ENCODE measurements at places on chromosomes 4 and X. TPM values are rescaled to one million over a fixed set of nuclear protein-coding genes. Genes with fewer than 3 reads are reported as not detected.

Gene SSX4B
- not detected for polyA plus RNA-seq

DNA sequence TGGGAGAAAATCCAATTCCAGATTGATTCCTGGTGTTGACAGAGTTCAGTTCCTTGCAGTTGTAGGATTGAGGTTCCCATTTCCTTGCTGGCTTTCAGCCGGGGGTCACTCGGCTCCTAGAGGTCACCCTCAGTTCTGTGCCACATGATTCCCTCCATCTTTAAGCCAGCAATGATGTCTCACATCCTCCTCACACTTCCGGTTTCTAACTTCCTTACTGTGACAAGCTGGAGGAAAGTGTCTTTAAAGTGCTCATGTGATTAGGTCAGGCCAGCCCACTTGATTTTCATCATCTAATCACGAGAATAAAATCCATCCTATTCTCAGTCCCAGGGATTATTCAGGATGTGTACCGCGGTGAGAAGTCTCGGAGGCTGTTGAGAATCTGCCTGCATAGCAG is 19.4 kb upstream of the SMIM31 start:
- DNase-seq: no peak

DNA sequence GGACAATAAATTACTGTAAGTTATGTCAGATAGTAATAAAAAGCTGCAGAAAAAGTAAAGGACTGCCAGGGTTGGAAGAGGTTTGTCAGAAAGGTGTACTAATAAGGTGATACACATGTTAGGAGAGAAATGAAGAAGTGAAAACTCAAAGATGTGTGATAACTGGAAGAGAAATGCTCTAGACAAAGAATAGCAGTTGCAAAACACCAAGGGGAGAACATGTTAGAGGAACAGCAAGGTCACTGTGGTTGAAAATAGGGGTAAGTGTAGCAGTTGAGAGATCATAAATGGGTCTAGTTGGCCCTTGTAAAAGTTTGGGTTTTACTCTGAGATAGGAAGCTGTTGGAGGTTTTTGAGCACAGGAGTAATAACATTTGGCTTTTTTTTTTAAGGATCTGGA is 46.9 kb downstream of the HSPA4L start:
- no peak for DNase-seq

Gene DKK2
- 3.8 TPM for polyA plus RNA-seq

Gene MID1
- polyA plus RNA-seq: 27.4 TPM

Data from left lung (tissue), 14 donors.